ENCODE measurements at places on chromosomes 6 and 20.

- no peak for DNase-seq
Measured at GRCh38 chr20:38471245-38471644, 1.4 kb upstream of the RALGAPB start.

DNA sequence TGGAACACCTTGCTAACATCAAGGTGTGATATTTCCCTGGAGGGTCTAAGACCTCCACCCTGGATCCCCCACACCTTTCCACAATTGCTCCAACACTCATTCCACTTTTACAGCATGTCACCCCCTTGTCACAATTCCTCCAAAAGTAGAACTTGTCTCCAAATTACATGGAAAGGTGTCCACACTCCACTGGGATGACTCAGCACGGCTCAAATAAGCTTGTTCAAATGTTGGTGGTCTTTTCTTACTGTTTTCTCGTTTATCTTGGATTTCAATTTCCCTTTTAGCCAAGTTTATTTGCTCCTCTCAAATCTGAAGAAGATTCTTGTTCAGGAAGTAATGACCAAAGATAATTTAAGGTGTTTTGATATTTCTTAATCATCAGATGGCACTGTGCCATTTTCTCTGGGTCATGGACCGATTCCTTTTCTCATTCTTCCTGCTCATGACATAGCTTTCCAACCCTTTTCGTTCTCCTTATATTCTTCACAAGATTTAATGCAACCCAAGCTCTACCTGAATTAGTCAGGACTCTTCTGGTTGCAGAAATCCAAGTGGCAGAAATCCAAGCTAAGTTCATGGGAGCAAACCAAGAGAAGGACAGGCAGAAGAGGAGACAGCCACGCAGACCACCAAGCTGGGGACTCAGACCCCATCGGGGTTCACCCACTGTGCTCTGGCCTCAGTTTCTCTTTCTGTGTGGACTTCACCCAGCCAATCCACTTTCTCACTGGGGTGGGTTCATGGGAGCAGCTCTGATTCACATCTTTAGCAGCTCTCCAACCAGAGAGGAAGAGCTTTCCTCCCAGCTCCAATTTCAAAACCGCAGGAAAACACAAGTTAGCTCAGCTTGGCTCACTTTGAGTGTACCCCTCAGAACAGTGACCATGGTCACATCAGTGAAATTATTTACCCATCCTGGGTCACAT, 110.5 kb upstream of the CDYL start:
- peak; percentile 30 for DNase-seq

DNA sequence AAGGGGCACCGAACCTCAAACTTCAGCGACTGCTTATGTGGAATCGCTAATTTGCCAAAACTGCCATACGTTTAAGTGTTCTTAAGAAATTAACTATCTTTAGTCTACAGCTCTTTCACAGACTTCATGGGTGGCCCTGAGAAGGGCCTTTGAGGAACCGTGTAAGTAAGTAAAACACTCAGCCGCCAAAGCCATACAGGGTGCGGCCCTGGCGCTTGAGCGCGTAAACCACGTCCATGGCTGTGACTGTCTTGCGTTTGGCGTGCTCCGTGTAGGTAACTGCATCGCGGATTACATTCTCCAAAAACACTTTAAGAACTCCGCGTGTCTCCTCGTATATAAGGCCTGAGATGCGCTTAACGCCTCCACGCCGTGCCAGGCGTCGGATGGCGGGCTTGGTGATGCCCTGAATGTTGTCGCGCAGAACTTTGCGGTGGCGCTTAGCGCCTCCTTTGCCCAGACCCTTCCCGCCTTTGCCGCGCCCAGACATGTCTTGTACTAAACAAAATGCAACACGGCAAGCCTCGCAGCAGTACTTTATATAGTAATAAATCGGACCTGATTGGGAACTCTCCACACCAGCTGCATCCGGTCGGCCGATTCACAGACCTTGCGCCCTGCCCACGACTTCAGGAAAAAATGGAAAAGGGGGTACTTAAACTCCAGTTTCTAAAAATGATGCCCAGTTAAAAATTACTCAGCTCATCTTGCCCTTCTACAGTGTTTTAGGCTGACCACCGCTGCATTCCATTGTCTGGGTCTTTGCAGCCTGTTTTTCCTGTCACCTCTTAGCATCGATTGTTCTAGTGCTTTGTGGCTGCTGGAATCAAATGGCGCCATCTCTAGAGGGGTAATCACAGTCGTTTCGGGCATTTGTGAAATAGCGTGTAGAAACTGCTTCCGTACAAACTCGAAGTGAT, 38.9 kb downstream of the OR2B2 start:
- peak; percentile 67 for DNase-seq

GRCh38 chr6:16759181-16759645, 2.0 kb downstream of the ATXN1 start:
- no peak for DNase-seq

GRCh38 chr20:5181492-5181891, 54.7 kb downstream of the CDS2 start:
- DNase-seq, result no peak

GRCh38 chr6:5450073-5450472, 188.8 kb downstream of the FARS2 start:
- no peak for DNase-seq

DNA sequence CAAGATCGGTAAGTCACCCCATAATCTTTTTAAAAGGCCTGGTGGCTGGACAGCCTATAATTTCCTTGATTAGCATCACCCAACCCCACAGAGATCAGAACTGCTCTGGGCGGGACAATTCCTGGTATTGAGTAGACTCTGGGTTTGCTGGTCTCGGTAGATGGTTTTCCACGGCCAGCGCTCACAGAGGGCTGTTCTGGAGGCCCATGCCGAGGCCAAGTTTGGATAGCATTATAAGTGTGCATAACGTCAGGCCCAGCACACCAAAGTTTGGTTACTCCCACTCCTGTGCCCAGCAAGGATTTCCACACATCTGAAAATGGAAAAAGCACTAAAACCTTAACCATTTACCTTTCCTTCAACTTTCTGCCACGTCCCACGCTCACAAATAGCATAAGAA, 104.7 kb upstream of the RREB1 start:
- DNase-seq, result no peak

GRCh38 chr20:828987-829386, 4.5 kb upstream of the FAM110A start:
- DNase-seq, result no peak

GRCh38 chr6:31762356-31762755, at the start of gene SAPCD1:
Gene SAPCD1, plus strand, starts transcription at chr6:31762656. Its CDS starts 399 bp downstream, at chr6:31763055.
- no peak for DNase-seq

DNA sequence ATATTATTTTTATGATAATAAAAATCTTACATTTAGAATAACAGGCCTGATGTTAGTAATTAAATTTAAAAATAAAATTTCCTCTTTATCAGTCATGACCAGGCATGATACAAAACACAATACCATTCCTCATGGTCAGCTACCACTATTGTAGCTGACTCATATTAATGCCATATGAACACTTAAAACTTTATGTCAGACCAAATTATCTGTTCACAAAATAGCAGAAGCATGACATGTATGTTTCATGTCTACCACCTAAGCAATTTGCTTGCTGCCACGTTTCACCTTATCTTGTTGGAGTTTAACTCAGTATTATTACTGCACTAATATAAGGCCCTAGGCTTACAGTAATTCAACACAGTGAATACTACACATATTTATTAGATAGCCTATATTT, 65.7 kb downstream of the HTR1B start:
- no peak for DNase-seq

GRCh38 chr6:110399219-110400071, 15.9 kb downstream of the DDO start:
- DNase-seq, result no peak

- no peak for DNase-seq
Measured at GRCh38 chr6:136506124-136506799, 44.0 kb downstream of the MAP7 start.

DNA sequence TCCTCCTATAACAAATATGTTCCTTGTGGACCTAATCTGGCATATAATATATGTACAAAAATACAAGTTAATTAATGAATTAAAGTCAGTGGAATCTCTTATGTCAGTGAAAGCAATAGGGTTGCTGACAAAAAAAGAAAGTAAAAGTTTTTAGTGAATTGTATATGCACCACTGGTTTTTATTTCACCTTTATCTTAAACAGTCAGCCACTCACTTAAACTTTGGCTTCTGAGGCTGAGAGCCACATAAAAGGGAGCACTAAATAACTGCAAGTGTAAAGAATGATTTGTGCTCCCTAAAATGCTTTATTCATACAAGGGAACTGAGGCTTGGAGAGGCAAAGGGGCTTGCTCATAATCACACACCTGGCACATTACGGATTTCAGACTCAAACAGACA, 9.9 kb upstream of the F13A1 start:
- no peak for DNase-seq

All from astrocyte (in vitro differentiated cells and primary cell).